ENCODE measurements at places on chromosomes 5 and 9.

DNA sequence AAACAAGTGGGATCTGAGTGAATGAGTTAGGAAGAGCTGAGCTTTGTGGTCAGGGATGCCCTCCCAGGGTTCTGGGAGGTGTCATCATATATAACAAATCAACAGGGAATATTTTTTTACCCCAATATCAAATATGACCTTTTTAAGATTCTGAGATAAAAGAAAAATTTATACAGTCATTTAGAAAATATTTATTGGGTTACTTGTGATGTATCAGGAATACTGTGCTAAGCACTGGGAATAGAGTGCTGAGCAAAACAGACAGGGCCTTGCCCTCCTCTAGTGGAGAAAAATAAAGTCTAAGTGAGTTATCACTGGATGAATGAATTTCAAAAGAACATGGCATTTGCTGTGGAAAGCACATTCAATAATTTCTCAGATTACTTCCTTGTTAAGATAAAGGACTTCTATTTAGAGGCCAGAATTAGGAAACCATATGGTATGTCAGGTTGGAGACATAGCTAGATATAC lies 102.9 kb downstream of the BOD1 start:
- no peak for DNase-seq

- DNase-seq, result no peak
Measured at GRCh38 chr5:141420855-141421488, at the start of gene PCDHGA11. TSS of gene PCDHGA11 (plus strand) at chr5:141421051. CDS start at chr5:141421228, 177 bp downstream.

- DNase-seq, result no peak
Measured at GRCh38 chr9:98884849-98885248, 58.9 kb upstream of the COL15A1 start.

- no peak for DNase-seq
Measured at GRCh38 chr9:135185060-135185459, 97.6 kb downstream of the OLFM1 start.

DNA sequence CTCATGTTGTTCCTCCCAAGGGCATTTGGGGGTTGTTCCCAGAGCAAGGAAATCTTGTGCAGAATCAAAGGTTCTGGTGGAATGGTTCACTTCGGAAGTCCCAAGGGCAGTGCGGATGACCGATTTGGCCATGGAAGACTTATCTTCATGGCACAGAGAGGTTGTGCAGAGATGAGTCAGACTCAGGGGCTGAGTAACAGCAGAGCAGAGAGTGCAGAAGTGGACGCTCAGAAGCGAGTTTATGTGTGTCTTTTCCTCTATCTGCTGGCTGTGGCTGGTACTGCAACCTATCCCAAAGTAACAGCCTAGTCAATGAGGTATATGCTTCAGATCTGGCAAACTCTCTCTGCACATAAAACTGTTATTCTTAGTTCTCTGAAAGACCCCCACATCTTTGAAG lies 118.1 kb downstream of the DPYSL3 start:
- no peak for DNase-seq

DNA sequence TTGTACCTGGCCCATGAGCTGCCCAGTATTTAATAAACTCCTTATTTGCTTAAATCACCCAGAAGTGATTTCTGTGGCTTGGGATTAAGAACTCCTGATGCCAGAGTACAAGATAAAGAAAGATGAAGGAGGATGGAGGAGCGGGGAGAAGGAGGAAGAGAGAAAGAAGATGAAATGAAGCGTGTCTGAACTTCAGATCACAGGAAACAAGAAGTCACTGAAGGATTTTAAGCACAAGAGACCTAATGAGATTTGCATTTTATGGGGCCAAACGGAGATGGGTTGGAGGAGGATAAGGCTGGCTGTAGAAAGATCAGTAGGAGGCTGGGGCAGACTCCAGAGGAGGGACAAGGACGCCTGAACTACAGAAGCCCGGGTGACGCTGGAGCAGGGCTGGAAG lies 3.1 kb downstream of the EIF4E1B start:
- no peak for DNase-seq

DNA sequence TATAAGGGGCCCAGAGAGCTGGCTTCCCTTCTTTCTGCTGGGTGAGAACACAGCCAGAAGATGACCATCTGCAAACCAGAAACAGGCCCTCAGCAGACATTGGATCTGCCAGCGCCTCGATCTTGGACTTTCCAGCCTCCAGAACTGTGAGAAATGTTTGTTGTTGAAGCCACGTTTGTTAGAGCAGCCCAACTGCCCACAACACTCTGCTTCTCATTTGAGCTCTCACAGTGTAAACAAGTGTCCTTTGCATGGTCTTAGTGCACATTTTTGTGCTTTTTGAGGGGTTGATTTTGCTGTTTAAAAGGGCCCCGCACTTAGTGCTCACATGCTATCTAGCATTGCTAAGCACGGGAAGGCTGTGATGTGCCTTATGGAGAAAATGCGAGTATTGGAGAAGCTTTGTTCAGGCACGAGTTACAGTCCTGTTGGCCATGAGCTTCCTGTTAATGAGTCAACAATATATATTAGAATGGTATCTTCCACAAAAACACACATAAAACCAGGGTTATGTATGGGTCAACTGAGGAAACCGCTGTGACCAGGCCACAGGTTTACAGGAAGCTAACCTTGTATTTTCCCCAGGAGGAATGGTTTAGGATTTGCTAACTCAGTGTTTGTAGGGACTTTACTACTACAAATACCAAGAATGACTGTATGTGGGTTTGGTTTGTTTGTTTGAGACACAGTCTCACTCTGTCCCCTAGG lies 11.9 kb downstream of the CMBL start:
- DNase-seq, result no peak

DNA sequence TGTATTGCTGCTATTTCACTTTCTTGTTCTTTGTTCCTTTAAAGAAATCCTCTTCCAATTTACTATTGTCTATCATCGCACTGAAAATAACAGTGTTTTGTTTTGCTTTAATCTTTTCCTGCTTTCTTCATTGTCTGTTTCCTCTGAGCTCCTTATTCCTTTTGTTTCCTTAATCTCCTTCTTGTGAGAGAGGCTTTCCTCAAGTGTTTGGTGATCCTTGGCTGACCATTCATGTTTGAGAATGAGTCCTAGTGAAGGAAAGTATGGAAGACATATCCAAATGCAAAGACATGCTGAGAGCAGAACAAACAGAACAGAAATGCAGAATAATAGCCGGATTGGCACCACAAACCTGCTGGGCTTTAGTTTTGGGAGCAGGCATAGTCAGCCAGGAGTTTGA lies 42.0 kb upstream of the ENTREP1 start:
- DNase-seq, result no peak

DNA sequence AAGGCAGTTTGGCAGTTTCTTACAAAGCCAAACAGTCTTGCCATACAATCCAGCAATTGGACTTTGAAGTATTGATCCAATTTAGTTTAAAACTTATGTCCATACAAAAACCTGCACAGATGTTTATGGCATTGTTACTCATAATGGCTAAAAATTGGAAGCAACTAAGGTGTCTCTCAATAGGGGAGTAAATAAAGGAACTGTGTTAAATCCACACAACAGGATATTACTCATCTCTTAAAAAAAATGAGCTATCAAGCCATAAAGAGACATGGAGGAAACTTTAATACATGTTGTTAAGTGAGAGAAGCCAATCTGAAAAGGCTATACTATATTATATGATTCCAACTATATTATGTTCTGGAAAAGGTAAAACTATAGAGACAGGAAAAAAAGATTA lies 313.6 kb upstream of the CD180 start:
- DNase-seq, result no peak

- DNase-seq, result no peak
Measured at GRCh38 chr9:116387934-116388698, 234.5 kb downstream of the PAPPA start.

DNA sequence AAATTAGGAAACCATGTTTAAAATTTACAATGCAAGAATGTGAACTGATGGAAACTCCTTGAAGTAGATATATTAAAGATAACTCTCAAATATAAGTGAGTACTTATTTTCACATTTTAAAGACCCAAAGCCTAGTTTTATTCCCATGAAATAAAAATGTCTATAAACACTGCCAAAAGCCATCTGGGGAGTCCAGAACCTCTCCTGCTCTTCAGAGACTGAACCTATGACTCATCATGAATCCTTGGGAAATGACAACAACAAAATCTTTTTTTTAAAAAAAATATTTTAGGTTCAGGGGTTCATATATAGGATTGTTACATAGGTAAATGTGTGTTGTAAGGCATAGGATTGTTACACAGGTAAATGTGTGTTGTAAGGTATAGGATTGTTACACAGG lies 33.8 kb upstream of the FYB1 start:
- no peak for DNase-seq

Data from midbrain (tissue), 1 donor.